ENCODE measurements at places on chromosomes 3 and 15. TPM values are rescaled to one million over a fixed set of nuclear protein-coding genes. Genes with fewer than 3 reads are reported as not detected.

GRCh38 chr3:112132554-112132953, 494 bp downstream of the GCSAM start:
- no peaks in the 10 kb centered on the region for H3K36me3 ChIP-seq
- no peaks in the 10 kb centered on the region for H3K27me3 ChIP-seq
- no peak overlapping the region for H3K27ac ChIP-seq

DNA sequence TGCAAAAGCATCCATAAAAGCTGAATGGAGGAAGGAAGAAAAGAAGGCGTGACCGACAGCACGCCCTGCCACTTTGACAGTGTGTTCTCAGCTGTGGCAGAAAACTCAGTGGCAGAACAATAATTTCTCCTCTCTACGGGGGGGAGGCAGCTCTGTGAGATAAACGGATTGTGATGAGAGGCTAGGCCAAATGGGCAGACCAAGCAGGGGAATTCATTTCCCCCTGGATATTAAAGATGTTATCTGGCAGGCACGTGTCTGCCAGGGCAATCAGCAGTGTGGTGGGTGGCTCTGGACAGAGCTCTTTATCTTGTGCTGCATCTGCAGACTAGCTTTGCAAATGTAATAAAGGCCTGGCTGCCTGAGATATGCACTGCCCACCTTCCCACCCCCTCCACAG, 1.9 kb upstream of the RMDN3 start:
- H3K27ac ChIP-seq, result no peak overlapping the region
- no peak for DNase-seq
- H3K36me3 ChIP-seq, result no peaks in the 10 kb centered on the region
- H3K4me1 ChIP-seq, result no peaks in the 10 kb centered on the region
- no peaks in the 10 kb centered on the region for H3K27me3 ChIP-seq

DNA sequence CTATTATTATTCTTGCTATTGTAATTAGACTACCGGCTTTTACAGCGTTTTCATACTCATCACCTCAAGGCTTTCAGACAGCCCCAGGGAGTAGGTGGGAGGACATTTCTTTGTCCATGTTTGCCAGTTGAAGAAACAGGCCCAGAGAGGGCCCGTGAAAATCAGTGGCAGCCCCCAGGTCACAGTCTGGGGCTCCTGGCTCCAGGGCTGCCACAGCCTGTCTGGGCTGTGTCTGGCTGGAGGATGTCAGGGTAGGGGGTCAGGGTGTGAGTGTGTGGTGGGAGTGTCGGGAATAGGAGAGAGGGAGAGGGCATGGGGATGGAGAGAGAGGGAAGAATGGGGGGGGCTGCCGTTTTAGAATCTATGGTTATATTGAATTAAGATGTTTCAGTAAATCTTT, 118.2 kb upstream of the TLE3 start:
- no peaks in the 10 kb centered on the region for H3K36me3 ChIP-seq
- DNase-seq, result no peak
- no peak overlapping the region for H3K4me3 ChIP-seq
- no peak overlapping the region for H3K27ac ChIP-seq

GRCh38 chr3:108289159-108289558, 7.2 kb upstream of the HHLA2 start:
- DNase-seq, result no peak
- H3K36me3 ChIP-seq, result no peaks in the 10 kb centered on the region
- no peak overlapping the region for H3K27ac ChIP-seq
- H3K27me3 ChIP-seq, result no peaks in the 10 kb centered on the region
- H3K4me1 ChIP-seq, result no peaks in the 10 kb centered on the region
- no peak overlapping the region for H3K4me3 ChIP-seq

- no peak overlapping the region for H3K27ac ChIP-seq
- H3K36me3 ChIP-seq, result no peaks in the 10 kb centered on the region
- H3K4me3 ChIP-seq, result no peak overlapping the region
- DNase-seq, result no peak
- no peaks in the 10 kb centered on the region for H3K27me3 ChIP-seq
- H3K4me1 ChIP-seq, result no peaks in the 10 kb centered on the region
Observed at GRCh38 chr3:20668411-20668810, 482.4 kb upstream of the SGO1 start.

- DNase-seq, result no peak
- no peaks in the 10 kb centered on the region for H3K27me3 ChIP-seq
- no peaks in the 10 kb centered on the region for H3K4me1 ChIP-seq
- H3K4me3 ChIP-seq, result no peak overlapping the region
- no peak overlapping the region for H3K27ac ChIP-seq
- no peaks in the 10 kb centered on the region for H3K36me3 ChIP-seq
Observed at GRCh38 chr3:150738688-150739087, 24.3 kb downstream of the SIAH2 start.

The STX19 gene
- 1.5 TPM for total RNA-seq

- no peak for DNase-seq
- no peaks in the 10 kb centered on the region for H3K4me1 ChIP-seq
- H3K4me3 ChIP-seq, result no peak overlapping the region
- H3K36me3 ChIP-seq, result no peaks in the 10 kb centered on the region
Observed at GRCh38 chr3:138253609-138254008, 66.5 kb downstream of the ARMC8 start.

The SPTBN5 gene
- 0.61 TPM for total RNA-seq

- no peaks in the 10 kb centered on the region for H3K27me3 ChIP-seq
- no peaks in the 10 kb centered on the region for H3K36me3 ChIP-seq
- no peak overlapping the region for H3K4me3 ChIP-seq
- no peak overlapping the region for H3K27ac ChIP-seq
- no peak for DNase-seq
- no peaks in the 10 kb centered on the region for H3K4me1 ChIP-seq
Observed at GRCh38 chr15:67701669-67702068, 123.6 kb upstream of the SKOR1 start.

DNA sequence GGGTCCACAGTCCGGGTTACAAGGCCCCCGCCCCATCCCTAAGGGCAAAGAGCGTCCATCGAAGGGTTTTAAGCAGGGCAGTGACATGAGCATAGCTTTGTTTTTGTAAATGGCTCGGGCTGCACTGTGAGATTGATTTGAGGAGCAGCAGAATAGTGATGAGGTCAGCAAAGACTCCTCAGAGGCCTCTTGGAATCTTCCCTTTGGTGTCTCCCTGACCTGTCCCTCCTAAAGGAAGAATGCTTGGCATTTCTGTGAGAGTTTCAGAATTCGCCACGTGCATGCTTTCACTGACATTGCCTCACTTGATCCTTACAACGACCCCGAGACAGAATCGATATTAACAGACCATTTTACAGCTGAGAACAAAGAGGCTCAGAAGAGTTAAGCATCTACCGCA, 20.3 kb downstream of the LAMP3 start:
- no peaks in the 10 kb centered on the region for H3K4me1 ChIP-seq
- no peak for DNase-seq
- no peak overlapping the region for H3K27ac ChIP-seq
- no peaks in the 10 kb centered on the region for H3K36me3 ChIP-seq

Data from uterus (tissue), 4 donors.